ENCODE measurements at places on chromosomes 7 and 10. TPM values are rescaled to one million over a fixed set of nuclear protein-coding genes. Genes with fewer than 3 reads are reported as not detected.

DNA sequence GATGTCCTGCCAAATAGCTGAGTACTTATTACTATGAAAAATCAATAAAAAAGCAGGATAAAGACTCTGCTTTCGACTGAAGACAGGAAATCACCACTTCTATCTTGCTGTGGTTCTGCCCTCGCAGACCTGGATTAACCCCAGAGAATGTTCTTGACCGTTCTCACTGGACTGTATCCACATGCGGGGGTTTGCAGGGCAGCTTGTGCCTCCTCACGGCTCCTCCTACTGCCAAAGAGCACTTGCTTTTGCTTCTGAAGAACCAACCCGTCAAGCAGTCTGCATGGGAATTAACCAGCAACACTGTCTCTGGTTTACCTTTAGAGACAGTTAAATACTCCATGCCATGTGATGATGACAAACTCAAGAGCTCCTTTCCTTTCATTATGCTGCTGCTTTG lies 184.0 kb downstream of the GFRA1 start:
- DNase-seq = no peak

GRCh38 chr7:4188651-4189050 lies 493.4 kb upstream of the FOXK1 start:
- no peak for DNase-seq

The PTPRN2 gene
- 2.2 TPM for total RNA-seq

- DNase-seq = no peak
These were observed 239.6 kb downstream of the PRKG1 start for GRCh38 chr10:51313773-51314478.

Measured in breast epithelium (tissue), 4 donors.